ENCODE measurements at places on chromosomes 3 and 15.

DNA sequence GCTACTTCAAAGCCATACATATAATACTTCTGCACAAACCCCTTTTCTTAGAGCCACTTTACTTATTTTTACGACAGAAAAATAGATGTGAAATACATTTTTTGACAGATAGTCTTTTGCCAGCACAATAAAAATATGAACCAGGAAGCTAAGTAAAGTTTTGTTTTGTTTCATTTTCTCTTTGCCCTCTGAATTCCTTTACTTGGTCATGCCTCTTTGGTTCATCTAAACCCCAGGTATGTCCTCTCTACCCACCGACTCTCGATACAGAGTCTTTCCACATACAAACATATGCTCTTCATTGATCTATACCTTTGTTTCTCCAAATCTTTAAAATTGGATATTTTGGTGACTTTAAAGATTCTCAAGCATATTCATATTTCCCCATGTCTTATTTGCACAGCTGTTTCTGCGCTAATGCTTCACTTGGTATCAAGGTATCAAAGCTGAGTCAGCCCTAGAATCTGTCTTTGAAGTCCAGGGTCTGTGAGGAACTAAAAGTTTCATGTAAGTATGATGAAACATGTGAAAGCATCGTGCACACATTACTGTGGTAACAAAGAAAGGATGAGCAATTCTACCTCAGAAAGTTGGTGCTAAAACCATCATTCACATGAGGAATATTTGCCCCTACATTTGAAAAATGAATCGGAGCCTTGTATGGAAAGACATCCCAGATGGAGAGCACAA, 845.4 kb downstream of the NAALADL2 start:
- no peak for DNase-seq

- no peak for DNase-seq
These were observed 483.2 kb upstream of the FRG2C start for GRCh38 chr3:75180945-75181298.

- DNase-seq: no peak
These were observed 22.0 kb upstream of the HERC1 start for GRCh38 chr15:63855735-63856134.

DNA sequence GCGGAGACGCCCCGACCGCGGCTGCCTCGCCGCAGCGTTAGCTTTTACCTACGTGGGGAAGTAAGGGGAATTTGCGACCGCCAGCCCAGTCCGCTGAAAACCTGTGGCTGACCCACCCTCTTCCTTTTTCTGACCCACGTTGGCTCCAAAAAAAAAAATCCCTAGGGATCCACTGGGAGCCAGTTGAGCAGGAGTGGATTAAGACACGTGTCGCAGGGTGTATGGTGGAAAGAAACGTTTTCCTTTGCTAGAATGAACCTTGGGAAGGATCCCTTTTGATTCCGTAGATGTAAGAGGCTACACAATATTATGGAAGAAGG, 575 bp upstream of the PCYT1A start:
- DNase-seq: no peak

- peak; percentile 66 for DNase-seq
These were observed 50.0 kb upstream of the TBC1D23 start for GRCh38 chr3:100210772-100211135.

DNA sequence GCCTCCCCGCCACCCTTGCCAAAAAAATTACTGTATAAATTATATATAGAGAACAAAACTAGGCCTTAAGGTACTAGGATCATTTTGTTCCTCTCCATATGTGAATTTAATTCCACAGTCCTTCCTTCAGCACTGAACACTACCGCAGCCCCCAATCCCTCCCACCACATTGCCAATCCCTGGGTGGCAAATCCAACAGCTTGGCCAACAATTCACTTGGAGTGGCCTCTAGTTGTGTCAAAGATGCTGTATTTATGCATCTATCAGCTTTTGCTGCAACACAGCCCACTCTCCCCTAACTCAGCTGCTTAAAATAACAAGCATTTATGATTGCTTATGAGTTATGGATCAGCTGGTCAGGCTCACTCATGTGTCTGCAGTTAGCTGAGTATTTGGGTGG, 18.6 kb downstream of the GPD1L start:
- no peak for DNase-seq

GRCh38 chr3:15647611-15648167, 46.1 kb downstream of the BTD start:
- DNase-seq: no peak

DNA sequence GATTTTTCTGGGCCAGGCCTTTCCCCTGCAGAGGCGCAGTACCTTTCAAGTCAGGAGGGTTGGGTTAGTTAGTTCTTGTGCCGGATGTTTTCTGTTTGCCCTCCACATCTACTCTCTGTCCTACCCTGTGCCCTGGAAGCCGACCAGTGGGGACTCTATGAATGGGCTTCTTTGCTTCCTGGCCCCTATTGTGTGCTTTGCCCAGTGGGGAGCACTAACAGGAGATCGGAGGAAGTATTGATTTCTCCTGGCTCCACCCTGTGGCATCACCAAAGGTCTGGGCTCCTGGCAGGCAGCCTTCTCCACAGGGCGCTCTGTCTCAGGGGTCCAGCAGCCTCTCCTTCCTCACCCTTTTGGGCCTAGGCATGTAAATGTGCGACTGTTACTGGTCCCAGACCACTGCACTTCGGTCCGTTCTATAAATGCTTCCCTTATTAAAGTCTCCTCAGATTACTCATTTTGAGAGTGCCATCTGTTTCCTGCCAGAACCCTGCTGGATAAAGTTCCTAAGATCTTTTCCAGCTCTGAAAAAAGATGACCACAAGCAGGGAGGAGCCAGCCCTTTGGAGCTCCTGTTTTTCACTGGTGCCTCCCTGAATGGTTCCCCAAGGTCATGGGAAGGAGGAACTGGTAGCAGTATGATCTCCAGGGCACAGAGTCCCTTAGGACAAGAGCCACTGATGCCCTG, 44.5 kb downstream of the CTDSPL start:
- DNase-seq: peak; percentile 3

- no peak for DNase-seq
These were observed 140.2 kb upstream of the STT3B start for GRCh38 chr3:31392568-31392967.

- DNase-seq: no peak
These were observed 575.5 kb upstream of the KCNMB2 start for GRCh38 chr3:177960722-177961121.

DNA sequence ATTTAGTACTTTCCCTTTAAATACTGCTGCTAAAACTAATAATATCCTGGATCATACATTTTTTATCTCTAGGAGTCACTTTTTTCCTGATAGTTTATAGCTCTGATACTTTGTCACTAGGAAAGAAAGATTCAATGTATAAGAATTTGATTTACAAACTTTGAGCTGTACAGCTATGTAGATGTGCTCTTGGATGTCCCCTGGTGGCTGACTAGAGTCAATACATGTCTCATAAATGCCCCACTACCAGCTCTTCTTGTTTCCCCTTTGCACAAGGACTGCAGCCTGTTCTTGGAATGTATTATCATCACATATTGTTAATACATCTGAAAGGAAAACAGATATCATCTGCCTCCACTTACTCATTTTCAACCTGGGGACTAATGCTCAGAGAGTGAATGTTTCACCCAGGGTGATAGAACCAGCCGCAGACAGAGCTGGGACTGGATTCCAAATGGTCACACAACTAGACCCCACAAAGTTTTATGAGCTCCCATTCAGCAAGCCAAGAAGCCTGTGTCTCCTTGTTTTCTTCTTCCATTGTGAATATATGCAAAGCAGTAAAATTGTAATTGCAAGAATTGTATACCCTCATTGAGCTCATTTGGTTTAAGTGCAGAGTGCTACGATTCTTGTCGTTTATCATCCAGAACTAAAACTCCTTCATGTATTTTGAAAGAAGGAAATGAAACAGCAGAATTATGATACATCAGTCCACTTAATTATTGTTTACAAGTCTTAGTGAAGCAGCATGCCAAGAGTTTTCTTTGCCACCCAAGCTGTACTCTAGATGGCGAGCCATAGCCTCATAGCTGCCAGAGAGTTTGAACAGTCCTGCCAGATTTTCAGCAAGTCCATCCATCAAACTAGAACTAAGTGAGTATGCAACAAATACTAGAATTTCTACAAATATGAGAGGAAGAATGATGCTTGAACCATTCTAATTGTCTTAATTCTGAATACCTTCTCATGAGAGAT, 261.6 kb upstream of the LMCD1 start:
- DNase-seq: no peak

DNA sequence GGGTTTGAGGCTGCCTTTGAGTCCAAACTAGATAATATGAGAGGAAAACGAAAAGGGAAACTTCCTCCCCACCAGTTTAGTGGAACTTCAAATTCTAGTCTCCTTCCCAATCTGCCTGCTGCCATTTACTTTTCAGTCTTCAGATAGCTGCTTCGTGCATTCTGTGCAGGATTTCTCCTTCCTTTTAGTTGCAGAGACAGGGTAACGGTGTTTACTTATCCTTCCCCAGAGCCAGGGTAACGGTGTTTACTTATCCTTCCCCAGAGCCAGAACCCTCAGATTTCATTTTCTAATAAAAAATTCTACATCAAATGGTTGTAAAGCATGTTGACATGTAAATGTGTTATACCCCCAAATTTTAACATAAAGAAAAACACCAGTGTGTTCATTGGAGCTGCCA, 282.6 kb downstream of the VPS13C start:
- DNase-seq: no peak

DNA sequence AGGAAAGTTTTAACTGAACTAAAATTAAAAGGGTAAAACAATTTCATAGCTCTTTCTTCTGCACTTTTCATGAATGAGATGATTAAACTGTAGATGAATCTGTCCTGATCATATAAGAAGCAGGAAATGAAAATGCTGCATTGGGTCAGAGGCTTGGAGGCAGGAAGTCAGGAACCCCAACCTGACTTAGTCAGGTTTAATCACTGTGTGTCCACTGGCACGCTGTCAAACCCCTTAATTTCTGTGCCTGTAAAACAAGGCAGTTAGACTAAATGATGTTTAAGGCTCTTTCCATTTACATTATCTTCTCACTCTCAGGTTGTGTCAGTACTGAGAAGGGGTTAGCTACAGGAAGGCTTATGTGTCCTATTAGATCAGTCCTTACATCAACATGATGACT, 193.3 kb upstream of the TTC14 start:
- no peak for DNase-seq

GRCh38 chr3:138284079-138284478, 45.6 kb downstream of the NME9 start:
- DNase-seq: no peak

DNA sequence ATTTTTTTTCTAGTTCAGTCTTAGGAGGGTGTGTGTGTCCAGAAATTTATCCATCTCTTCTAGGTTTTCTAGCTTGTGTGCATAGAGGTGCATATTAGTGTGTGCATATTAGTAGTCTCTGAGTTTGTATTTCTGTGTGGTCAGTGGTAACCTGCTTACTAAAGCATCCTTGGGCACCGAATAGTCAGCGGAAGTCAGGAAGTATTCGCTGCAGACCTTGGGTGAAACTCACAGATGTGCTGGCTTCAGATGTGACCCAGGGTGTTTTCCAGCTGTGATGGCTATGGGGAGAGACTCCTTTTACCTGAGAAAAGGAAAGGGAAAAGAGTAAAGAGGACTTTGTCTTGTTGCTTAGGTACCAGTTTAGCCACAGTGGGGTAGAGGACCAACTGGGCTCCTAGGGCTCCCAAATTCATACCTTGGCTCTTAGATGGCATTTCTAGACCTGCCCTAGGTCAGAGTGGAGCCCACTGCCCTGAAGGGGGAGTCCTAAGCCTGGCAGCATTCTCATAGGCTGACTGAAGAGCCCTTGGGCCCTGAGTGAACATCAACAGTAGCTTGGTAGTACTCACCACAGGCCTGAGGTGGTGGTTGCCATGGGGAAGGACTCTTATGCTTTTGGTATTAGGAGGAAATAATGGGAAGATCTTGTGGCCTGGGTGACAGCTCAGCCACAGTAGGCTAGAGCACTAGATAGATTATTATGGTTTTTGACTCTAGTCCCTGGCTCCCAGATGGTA, 286.0 kb upstream of the ZPLD1 start:
- DNase-seq: no peak

- DNase-seq: peak; percentile 60
These were observed 7.3 kb upstream of the ZBTB38 start for GRCh38 chr3:141360888-141361598.

DNA sequence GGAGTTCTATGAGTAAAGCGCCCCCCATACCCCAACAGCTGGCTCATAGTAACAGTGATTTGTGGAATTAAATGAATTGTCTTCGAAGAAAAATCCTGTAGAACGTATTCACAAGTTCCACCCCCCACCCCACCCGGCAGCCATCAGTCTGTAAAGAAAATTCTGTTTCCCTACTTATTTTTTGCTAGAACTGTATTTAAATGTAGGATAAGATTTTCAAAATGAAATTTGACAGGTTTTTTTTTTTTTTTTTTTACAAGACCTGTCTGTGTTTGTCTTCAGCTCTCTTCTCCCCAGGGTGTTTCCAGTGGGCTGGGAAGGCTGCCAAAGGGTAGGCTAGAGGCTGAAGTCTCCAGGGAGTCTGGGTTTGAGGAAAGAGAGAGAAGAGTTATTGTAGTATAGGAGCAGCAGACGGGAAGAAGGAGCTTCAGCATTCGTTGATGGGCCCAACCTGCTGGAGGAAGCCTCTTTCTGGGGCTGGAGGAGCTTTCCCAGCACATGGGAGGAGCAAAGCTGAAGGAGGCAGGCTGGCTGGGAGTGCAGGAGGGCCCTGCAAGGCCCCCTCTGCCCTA, 130.6 kb upstream of the SEMA6D start:
- DNase-seq: peak; percentile 89

- no peak for DNase-seq
These were observed 745.5 kb downstream of the NR2F2 start for GRCh38 chr15:97076011-97076410.

- no peak for DNase-seq
These were observed 20.2 kb downstream of the AMOTL2 start for GRCh38 chr3:134353831-134354611.

DNA sequence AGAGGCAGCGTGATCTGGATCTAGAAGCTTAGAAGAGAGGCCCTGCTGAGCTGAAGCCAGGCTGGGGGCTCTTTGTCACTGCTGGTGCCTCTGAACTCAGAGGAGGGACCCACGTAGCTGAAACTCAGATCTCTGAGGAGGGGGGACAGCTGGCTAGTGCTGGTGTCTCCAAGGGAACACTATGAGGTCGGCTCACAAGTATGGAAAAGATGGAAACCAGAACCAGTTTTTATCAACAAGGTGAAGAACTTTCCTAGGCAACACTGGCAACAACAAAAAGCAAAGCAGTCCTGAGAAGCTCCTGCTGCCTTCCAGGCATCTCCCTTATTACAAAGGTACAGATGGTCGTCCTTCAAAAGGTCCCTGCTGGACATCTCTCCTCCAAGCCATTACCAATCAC, 27.0 kb upstream of the FSTL1 start:
- no peak for DNase-seq

- no peak for DNase-seq
These were observed 618.0 kb downstream of the CADM2 start for GRCh38 chr3:85576697-85577200.
